ENCODE measurements at places on chromosomes 1 and 21. TPM values are rescaled to one million over a fixed set of nuclear protein-coding genes. Genes with fewer than 3 reads are reported as not detected.

DNA sequence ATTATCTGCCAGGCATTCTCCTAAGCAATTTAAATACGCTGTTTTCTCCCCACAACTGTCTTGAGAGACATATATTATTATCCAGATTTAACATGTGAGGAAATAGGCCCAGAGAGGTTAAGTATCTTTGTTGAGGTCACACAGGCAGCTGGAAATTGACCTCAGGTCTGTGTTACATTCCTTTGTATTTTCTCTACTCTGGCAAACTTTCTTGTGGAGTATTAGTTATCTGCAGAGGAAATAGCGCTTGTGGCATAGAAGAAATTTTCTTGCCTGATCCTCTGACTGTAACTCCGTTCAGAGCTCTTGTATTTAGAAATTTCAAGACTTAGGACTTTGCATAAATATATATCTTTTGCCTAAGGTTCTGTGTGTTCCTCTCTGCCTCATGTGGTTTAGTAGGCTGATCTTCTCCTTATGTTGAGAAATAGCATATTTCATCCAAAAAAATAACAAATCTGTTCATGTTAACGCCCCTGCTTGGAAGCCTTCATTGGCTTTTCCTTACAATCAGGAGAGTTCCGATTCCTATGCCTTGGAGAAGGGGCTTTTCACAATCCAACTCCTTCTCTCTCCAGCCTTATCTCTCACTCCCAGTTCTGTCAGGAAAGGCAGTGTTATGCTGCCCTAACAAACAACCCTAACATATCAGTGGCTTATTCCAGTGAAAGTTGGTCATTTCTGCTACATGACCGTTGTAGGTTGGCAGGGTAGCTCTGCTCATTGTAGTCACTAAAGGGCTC is 2.5 kb upstream of the JUN start:
- no peak for DNase-seq

DNA sequence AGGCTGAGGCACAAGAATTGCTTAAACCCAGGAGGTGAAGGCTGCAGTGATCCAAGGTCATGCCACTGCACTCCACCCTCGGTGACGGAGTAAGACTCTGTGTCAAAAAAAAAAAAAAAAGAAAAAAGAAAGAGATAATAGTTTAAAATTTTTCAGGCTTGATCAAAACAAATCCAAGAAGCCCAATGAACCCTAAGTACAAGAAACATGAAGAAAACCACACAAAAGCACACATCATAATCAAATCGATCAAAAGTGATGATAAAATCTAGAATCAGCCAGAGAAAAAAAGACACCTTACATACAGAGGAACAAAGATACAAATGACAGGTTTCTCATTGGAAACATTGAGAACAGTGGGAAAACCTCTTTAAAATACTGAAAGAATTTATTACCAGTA is 31.5 kb downstream of the LDLRAD1 start:
- DNase-seq = no peak

GRCh38 chr21:24310788-24311187 is 1296.5 kb downstream of the MRPL39 start:
- no peak for DNase-seq

DNA sequence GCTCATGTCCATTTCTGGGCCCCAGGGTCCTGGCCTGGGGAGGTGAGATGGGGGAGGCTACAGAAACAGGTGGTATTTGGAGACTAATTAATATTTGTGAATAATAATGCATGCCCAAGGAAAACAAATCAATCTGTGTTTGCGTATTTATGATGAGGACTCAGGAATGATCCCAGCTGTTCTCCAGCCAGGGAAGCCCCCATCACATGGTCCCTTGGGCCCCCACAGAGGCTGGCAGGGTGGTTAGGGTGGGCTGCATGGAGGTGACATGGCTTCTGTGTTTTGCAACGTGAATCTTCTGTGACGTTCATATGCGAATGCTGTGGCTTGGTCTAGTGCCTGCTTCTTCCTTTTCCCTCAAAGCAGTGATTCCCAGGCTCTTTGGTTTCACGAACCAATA is 10.5 kb downstream of the PTPRF start:
- no peak for DNase-seq

GRCh38 chr21:27722095-27722494 is 755.2 kb upstream of the ADAMTS5 start:
- no peak for DNase-seq

GRCh38 chr1:7003676-7004075 is 218.4 kb downstream of the CAMTA1 start:
- no peak for DNase-seq

DNA sequence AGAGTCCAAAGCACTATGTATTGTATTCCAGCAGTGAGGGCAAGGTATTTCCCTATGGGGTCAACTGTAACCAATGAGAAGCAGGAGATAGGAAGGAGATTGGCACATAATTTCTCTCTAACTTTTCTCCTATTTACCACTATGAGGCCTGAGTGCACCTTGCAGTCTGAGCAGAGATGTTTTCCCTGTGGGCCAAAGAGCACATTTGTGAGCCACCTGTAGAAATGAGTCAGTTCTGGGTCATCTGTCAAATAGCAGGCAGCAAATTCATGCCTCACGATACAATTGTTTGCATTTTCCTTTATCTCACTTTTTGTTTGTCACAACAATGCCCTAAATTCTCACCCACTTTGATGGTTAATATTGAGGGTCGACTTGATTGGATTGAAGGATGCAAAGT is 547.2 kb upstream of the NCAM2 start:
- DNase-seq = no peak

Gene RYR2
- 19.4 TPM for total RNA-seq

Gene CD48
- total RNA-seq = 0.45 TPM

Gene HSD3B1
- total RNA-seq = not detected

Gene CYP4A11
- total RNA-seq = 0.36 TPM

All from cerebellum (tissue), 4 donors.